ENCODE measurements at places on chromosomes 5 and 9.

DNA sequence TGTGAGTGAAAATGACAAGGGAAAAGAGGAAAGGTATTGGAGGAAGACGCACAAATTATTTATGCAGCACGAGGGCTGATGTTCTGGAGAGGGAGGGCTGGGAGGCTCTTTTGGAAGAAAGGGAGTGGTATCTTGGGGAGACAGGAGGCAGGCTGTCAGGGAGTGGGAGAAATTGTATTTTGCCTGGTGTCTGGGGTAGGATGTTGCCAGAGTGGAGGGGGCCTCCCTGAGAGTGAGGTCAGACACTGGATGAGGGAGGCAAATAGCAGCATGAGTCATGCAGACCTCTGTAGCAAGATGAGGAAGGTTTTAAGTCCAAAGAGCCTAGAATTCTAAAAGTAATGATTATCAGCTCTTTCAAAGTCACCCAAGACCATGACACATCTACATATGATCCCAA, 158.0 kb downstream of the DMRT2 start:
- no peak for DNase-seq

GRCh38 chr5:61732796-61733195, 400.7 kb downstream of the ZSWIM6 start:
- no peak for DNase-seq

- DNase-seq, result no peak
Observed at GRCh38 chr5:120655828-120656435, 191.8 kb downstream of the PRR16 start.

- DNase-seq, result no peak
Observed at GRCh38 chr9:101397746-101398067, 711 bp downstream of the MRPL50 start.

DNA sequence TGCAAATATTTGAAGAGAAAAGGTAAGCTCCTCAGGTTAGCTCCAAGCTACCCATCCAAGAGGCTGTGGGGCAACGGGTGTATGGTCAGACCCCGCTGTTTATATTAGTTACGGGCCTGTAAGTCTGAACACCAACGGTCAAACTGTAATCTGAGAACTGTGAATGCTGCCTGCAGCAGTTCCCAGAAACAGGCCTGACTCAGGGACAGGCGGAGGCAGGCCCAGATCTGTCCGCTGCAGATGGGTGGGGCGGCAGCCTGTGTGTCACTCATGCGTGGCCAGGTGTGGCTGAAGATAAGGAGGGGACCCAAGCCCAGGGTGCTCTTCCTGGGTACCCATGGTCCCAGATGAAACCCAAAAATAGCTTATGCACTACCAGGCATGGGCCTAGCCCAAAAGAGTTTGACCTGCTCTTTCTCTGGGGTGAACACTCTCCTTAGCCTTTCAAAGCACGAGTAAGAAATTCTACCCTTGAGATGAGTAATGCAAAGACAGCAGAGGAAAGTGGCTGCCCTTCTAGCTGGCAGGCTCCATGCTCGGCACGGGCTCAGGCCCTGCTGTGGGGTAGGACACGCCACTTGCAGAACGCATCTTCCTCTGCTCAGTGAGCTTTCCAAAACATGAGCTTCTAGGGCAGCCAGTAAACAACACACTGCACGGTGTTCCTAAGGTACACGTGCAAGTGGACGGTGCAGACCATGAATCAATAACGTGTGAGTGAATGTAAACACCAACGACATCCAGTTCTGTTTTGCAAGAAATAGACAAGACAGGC, 9.1 kb downstream of the UBAC1 start:
- DNase-seq, result peak; percentile 68

GRCh38 chr9:129339539-129340157, 161.6 kb upstream of the IER5L start:
- DNase-seq, result no peak

DNA sequence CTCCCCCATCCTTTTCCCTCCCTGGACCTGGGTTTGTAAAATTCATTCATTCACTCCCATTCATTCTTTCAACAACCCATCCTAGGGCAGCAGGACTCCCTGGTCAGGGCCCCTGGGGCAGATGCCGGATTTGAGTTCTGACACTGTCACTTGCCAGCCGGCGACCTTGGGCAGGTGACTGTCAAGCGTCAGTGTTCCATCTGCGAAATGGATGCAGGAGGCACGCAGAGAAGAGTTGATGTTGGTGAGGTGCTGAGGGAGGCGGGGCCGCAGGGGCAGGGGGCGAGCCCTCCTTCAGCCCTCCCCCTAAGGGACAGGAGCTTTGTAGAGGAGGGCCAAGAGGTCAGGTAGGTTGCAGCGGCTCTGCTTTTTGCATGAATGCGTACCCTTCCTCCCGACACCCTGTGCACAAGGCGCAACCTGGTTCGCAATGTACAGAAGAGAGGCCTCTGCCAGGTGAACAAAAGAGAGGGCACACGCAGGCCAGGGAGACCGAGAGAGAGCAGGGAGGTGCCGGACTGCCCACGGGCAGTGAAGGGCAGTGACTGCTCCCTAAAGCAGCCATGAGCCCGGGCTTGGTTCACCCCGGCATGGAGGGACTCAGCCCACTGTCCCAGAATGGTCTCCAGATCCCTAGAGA, 128.1 kb downstream of the BARX1 start:
- DNase-seq, result no peak

GRCh38 chr9:105663914-105664313, 1.7 kb downstream of the TAL2 start:
- no peak for DNase-seq

DNA sequence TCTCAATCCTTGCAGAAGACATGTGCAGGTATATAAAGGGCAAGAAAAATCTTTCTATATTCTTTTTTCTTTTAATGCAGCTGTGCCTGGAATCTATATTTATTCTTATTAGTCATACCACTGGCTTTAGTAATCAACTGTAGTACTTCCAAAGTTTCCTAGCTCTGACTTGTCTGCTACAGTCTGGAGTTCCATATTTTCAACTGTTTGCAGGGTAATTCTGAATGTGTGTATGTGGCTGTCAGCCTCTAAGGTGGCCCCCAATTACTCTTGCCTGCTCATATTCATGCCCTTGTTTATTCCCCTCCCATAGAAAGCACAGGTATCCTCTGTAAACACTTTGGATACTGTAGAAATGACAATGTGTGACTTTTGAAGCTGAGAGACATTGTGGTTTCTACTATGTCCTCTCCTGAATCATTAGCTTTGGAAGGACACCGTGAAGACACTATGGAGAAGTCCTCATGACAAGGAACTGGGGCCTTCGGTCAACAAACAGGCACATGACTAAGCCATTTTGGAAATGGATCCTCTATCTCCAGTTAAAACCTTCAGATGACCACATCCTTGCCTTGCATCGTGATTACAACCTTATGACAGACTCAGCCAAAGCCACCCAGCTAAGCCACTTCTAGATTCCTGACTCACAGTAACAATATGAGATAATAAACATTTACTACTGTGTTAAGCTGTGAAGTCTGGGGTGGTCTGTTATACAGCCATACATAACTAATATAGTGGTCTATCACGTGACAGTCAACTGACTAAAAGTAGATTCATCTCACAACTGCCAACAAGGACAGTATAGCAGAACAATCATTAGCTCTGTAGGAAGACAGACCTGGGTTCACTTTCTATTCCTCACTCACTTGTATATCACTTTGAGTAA, 49.5 kb upstream of the SUSD1 start:
- DNase-seq, result no peak

DNA sequence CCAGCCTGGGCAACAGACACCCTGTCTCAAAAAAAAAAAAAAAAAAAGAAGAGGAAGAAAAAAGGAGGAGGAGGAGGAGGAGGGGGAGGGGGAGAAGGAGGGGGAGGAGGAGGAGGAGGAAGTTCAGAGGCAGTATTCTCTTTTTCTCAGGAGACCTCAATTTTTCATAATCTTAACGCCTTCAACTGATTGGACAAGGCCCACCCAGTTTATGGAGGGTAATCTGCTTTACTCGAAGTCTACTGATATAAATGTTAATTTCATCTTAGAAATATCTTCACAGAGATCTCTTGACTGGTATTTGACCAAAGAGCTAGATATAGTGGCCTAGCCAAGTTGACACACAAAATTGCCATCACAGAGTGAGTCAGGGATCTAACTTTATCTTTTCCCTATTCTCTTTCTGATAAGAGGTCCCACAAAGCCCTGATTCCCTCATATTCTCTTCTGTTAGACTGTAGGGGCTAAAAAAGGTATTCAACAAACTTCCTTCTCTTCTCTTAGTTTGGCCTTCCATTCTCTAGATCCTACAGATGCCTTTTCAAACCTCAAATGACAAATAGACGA, 115.5 kb upstream of the ABCA1 start:
- no peak for DNase-seq

DNA sequence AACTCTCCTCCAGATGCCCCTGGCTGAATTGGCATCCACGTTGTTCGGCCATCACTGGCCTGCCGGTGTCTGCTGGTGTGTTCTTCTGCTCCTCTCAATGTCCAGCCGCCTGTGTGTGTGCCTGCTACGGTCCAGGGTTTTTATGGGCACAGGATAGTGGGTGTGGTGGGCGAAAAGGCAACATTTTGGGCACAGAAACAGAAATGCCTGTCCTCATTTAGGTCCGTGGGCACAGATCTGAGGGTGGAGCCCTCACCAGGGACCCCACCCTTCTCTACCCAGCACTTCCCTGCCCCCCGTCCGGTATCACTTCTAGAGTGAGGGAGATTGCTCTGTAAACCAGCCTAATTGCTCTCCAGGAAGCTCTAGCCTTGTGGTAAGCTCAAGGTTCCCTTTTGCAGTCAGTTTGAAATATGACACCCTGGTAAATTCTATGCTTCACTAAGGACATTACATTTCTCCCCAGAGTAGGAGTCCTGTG, 410.1 kb downstream of the MAT2B start:
- no peak for DNase-seq

DNA sequence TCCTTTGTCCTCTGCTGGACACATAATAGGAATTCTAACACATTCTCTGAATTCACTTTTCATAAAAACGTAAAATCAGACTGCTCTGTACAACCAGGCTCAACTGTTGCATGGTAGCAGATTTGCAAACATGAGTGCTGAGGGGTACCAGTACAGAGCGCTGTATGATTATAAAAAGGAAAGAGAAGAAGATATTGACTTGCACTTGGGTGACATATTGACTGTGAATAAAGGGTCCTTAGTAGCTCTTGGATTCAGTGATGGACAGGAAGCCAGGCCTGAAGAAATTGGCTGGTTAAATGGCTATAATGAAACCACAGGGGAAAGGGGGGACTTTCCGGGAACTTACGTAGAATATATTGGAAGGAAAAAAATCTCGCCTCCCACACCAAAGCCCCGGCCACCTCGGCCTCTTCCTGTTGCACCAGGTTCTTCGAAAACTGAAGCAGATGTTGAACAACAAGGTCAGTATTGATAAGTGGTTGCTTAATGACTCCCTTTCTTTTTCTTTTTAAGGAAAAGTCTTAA, 11.1 kb downstream of the PIK3R1 start:
- DNase-seq, result no peak

GRCh38 chr5:150507474-150508276, at the start of gene NDST1:
NDST1 (plus strand) TSS chr5:150508131; CDS start chr5:150521255, 13,124 bp downstream.
- no peak for DNase-seq

DNA sequence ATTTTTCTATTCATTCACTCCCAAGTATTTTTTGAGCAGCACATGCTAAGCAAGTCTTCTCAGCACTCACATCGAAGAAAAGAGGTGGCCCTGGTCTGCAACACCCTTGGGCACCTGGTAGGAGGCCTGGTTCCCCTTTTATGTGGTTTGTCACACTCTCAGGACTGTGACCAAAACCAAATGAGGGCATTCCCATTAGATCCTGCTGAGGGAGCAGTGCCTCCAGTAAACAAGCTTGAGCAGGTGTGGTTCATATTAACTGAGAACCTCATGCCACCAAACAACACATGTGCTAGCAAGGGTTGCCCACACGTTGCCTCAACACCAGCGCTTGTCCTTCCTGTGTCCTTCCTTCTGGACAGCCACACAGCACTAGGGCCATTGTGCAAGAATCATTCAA, 26.9 kb upstream of the SYK start:
- DNase-seq, result no peak

DNA sequence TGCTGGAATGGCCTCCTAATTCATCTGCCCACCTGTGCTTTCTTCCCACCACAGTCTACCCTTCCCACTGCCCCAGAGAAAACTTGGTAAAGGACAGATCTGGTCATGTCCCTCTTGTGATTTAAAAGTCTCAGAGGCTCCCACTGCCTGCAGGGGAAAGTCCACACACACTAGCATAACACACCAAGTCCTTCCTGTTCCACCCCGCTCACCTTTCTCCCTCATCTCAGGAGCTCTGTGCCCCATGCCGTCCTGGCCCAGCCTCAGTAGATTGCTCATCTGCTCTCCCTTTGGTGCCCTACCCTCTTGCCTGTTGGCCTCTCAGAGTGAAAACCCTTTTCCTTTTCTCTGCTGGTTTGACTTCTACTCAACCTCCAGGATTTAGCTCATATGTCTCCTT, 111.4 kb upstream of the MAP3K1 start:
- DNase-seq, result no peak

- DNase-seq, result no peak
Observed at GRCh38 chr5:107368615-107369014, 302.1 kb downstream of the EFNA5 start.

- no peak for DNase-seq
Observed at GRCh38 chr5:151534350-151534749, 56.8 kb downstream of the FAT2 start.

GRCh38 chr5:142287973-142288313, 36.9 kb downstream of the SPRY4 start:
- no peak for DNase-seq

GRCh38 chr5:133970325-133970909, 2.0 kb upstream of the C5orf15 start:
- DNase-seq, result no peak

GRCh38 chr5:66238435-66238834, 94.3 kb downstream of the SREK1 start:
- no peak for DNase-seq

DNA sequence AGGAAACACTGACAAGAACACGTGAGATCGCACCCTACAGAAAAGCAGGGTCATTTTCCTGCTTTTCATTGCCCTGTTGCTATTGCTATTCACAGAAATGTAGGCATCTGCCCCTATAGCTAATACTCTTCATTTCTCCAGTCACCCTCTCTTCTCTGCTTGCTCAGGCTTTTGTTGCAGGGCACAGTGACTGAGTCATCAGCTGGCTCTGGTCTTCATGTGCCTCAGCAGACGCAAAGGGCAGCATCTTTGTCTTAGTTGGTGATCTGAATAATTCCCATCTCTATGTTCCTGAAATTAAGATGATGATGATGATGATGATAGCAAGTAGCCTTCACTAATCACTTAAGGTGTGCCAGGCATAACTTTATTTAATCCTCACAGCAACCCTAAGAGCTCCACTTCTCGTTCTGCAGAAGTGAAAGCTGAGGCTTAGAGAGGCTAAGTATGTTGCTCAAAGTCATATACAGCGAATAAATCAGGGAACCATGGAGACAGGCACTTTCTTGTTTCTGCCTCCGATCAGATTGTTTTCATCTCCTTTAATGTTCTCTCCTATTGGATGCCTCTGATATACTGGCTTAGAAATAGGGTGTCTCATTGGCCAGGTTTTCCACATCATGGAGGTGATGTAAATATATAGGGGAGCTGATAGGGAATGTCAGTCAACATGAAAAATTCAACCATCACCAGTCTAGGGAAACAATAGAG, 133.0 kb upstream of the STK32A start:
- DNase-seq, result no peak

Data from NCI-H1105 (cell line).